HFF-Myc (cell line): ENCODE measurements at places on chromosomes 16 and 17.

DNA sequence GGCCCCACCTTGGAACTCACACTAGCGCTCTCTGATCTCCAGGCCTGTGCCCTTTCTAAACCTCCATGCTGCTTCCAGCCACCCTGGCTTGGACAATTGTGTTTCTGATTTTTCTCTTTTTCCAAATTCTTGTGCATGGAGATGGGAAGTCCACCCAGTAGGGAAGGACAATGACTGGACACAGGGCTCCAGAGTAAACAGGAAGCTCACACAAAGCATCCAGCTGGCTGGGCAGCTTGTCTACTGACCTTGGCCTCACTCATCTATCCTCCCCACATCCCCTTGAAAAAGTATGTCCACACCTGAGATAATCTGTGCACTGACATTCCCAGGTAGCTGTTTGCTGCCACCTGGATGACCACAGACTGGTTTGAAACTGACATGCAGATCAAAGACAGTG, 331.2 kb upstream of the MAF start:
- DNase-seq, result no peak

- no peak for DNase-seq
Observed at GRCh38 chr16:85552980-85553435, 60.1 kb upstream of the GSE1 start.

DNA sequence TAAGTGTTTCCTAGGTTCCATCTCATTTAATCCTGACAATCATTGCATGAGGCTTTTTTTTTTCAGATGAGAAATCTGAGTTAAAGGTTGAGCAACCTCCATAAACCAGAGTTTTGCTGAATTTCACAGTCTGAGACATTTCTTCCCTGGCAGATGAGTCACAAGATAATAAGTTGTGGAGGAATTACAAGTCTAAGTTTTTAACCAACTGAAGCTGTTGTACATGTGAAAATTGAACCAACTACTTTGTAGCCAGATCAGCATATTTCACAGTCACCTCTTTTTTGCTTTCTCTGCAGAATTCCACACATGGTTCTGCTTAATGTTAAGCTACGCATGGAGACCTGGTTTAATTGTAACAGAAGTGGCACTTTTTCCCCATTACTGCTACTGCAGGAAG, 765.6 kb downstream of the CDH11 start:
- peak; percentile 51 for DNase-seq

DNA sequence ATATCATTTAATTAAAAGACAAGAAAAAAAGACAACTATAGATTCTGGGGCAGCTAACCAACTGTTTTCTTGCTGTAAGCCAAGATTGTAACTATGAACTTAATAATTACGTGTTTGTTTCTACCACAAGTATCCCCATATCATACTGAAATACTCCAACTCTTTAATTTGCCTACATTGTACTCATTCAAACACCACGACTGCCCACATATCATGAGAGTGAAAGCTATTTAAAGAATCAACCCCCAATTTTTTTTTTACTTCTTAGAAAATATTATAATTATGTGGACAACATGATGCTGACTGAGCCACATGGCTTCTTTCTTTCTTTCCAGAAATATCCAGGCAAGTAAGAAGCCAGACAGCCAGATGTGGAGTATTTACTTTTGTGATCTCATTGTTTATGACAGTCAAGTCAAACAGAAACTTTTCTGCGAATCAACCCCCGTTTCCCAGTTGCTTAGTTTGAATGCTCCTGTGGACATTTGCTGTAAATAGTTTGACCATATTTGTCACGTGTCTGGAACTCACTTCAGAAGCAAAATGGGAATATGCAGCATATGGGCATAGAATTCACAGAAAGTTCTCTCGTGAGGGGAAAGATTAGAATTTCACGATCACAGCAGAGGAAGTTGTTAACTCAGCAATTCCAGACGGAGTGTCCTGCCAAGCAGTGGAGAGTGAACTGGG, 126.8 kb upstream of the PSMD7 start:
- peak; percentile 68 for DNase-seq

GRCh38 chr17:62929320-62929719, 36.7 kb upstream of the TANC2 start:
- DNase-seq, result no peak

DNA sequence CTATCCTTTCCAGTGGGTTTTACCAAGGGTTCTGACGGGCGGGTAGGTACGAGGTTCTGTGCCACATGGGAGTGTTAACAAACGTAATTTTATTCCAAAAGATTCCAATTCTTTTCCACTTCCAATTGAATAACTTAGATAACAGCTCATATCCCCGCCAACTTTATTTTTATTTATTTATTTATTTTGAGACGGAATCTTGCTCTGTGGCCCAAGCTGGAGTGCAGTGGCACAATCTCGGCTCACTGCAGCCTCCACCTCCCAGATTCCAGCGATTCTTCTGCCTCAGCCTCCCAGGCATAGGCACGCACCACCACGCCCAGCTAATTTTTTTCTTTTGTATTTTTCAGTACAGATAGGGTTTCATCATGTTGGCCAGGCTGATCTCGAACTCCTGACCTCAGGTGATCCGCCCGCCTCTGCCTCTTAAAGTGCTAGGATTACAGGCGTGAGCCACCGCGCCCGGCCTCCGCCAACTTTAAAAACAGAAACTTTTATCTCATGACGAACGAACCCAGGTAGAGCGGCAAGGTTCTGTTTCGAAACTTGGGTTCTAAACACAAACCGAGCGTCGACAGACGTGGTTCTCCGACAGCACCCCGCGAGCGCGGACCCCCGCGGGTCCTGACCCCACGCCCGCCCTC, 613 bp downstream of the ECI1 start:
- DNase-seq, result no peak

DNA sequence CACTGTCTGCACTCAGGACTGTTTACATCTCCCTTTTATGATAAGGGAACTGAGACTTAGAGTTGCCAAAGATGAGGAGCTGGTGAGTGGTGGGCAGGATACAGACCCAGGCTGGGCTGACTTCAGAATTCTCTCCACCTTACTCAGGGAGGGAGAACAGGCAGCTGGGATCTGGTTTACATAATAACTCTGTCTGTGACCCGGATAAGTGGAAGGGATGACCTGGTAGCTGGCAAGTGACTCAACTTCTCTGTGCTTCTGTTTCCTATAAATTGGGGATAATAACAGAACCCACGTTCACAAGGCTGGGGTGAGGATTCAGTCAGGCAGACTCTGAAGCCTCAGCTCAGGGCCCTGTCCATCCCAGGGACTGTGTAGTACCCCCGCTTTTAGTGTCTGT, 2.6 kb downstream of the SNX20 start:
- DNase-seq, result no peak

DNA sequence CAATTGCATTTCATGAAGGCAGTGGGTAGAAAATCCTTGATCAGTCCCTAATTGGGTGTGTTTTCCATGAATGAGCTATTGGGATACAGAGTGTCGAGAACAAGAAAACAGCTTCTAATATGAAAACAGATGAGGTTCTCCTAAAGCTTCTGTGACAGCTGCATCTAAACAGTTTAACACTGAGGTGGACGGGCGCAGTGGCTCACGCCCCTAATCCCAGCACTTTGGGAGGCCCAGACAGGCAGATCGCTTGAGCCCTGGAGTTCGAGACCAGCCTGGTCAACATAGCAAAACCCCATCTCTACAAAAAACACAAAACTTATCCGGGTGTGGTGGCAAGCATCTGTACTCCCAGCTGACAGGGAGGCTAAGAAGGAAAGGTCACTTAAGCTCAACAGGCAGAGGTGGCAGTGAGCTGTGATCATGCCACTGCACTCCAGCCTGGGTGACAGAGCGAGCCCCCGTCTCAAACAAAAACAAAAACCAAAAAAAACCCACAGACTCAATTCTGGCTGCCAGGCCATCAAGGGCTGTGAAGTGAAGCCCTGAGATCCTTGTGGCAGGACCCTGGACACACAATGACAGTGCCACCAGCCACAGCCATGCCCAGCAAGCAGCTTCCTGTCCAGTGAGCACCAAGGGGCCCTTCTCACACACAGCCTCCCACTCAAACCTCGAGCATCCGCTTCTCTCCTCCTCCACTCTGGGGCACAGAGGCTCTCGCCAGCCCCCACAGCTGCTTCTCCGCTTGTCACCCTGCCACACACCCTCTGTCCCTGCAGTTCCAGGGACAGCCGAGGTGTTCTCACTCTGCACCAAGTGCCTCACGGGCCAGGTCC, 44.0 kb downstream of the ANKRD11 start:
- no peak for DNase-seq

DNA sequence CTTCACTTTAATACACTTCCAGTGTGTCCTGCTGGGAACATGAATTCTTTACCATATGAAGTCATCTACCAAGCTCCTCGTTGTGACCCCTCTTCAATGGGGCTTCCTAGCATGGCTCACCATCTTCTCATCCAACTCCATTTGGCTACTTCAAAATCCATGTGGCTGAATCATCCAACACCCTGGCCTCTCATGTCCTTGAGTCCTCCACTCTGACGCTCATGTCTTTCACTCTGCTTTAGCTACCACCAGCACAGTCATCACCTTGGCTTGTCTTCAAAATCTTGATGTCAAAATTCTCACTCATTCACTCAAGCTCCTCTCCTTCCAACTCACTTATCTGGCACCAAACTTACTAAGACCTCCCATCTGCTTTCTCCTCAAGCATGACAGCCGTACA, 35.8 kb downstream of the AMFR start:
- DNase-seq, result no peak

DNA sequence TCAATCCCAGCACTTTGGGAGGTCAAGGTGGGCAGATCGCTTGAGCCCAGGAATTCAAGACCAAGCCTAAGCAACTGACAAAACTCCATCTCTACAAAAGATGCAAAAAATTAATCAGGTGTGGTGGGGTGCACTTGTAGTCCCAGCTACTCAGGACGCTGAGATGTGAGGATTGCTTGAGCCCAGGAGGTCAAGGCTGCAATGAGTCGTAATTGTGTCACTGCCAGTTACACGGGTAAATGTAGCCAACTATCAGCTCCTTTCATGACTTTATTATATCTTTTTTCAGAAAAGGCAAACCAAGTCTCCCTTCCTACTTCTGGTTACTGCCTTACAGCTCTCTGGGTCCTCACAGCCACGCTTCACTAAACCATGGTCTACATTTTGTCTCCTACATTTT, 4.0 kb downstream of the SDF2 start:
- DNase-seq, result no peak

GRCh38 chr17:27856676-27857432, 36.3 kb downstream of the LYRM9 start:
- no peak for DNase-seq

GRCh38 chr16:85556456-85557082, 56.6 kb upstream of the GSE1 start:
- no peak for DNase-seq
